ENCODE measurements at places on chromosomes 7 and 10.

GRCh38 chr10:119761106-119761505 lies 35.3 kb downstream of the INPP5F start:
- DNase-seq: no peak

DNA sequence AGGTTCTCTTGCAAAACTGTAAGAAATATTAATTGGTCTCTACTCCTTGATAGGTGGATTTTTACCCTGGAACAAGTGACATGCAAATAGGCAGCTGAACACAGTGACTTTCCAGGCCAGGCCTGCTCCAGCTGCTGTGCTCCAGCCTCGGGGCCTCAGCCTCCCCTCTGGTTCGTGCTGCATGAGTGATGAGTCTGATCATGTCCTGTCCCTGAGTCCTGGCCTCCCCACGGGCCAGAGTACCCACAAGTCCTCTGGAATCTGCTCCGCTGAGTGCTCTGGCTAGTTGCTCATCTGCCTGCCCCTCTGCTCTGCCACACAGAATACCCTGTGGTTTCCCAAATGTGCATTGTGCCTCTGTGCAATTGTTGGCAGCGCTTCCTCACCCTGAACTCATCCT lies 80.1 kb upstream of the PDZD8 start:
- DNase-seq: no peak

DNA sequence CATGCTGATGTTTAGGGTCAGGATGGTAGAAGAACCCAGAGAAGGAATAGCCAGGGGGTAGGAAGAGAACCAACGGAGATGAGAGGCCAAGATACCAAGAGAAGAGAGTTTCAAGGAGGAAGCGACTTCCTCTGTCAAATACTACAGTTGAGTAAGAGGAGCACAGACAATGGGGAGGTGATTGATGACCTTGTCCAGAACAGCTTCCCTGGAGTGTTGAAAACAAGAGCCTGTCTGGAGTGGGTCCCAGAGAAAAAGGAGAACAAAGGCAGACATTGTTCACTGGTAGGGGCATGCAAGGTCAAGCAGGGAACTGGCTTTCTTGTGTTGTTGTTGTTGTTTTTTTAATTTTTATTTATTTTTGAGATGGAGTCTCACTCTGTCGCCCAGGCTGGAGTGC lies 9.6 kb upstream of the TRIM56 start:
- no peak for DNase-seq

DNA sequence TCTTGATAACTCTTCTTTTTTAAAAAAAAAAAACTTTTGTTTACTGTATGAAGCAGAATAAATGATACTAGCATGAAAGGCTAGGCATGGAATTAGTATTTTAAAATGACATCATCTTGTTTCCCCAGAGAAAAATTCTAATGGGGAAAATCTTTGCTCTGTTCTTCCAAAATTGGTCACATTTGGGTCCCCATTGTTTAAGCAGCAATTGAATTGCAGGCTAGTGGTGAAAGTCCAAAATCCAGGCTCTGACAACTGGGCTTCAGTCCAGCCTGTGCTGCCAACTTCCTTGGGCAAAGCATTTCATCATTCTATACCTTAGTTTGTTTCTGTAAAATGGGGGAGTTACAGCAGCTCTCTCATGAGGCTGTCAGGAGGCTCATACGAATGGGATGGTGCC lies 726.4 kb downstream of the KCNMA1 start:
- no peak for DNase-seq

DNA sequence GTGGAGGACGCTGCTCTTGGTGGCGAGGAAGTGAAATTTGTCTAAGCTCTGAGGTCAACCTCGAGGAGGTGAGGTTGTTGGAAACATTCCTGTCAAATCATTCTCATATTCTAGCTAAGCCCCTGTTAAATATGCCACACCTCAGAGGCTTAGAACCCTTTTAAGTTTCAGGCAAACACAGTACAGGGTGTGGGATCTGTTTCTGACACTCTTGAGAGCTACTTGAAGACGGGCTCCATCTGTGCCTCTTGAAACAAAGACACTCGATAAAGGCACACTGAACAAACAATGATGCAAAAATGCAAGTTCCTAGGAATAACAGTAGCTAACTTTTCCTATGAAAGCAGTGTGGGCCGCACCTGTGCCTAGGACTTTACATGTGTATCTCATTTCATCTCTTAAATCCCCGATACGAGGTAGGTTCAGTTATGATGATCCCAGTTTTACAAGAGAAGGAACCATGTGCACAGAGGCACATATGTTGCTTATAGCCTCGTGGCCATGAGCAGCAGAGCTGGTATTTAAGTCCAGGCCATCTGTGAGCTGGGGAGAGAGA lies 299.2 kb downstream of the CCDC3 start:
- DNase-seq: no peak

GRCh38 chr7:119397156-119397555 lies 875.8 kb upstream of the KCND2 start:
- no peak for DNase-seq

- DNase-seq: no peak
These were observed 6.3 kb downstream of the KLF6 start for GRCh38 chr10:3778692-3779157.

DNA sequence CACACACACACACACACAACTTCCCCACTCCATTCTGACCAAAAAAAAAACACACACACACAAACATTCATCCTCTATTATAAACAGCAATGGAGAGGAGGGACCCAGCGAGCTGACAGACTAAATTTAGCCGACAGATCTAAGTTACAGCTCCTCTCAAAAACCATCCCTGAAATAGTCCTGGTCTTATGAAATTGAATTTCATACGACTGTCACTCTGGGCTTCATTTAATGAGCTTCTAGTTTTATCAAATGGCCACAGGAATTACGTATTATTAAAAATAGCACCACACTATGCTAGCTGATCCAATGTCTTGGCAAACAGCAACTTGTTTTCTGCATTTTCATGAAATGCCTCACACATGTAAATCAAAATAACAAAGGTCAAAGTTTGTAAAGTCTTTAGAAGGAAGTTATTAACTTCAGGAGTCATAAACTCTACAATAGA lies 131.3 kb upstream of the ASAH2 start:
- DNase-seq: no peak

GRCh38 chr7:134784251-134785049 lies 5.0 kb downstream of the CALD1 start:
- no peak for DNase-seq

- no peak for DNase-seq
These were observed 82.2 kb upstream of the SEMA3E start for GRCh38 chr7:83731154-83731553.

GRCh38 chr7:155495440-155496248 lies 37.7 kb downstream of the EN2 start:
- DNase-seq: no peak

GRCh38 chr10:104329735-104330134 lies 8.5 kb downstream of the ITPRIP start:
- no peak for DNase-seq

DNA sequence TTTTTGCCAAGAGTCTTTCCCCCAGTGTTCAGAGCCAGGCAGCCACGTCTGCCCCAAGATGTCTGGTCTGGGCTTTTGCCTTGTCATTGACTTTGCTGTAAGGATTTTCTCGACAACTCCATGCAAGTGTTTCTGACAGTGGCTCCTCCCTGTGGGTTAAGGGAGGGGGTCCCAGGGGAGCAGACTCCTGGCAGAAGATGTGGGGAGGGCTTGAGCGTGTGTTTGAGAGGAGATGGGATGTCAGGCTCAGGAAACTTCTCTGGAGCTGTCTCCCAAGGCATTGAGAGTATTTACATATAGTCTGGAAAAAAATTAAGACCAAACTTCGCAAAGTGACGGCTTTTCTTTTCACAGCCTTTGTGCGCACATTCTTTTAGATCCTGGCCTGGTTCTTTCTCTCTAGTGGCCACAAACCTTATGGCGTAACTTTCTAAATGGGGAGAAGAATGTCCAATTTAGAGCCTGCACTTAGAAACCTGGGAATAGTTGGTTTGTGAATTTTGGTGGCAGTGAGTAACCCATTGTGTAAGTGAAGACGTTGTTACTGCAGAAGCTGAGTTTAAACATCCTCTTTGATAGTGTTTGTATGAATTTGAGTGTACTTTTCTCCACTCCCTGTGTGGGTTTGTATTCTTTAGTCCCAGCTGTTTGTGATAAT lies 201.5 kb downstream of the LRMDA start:
- no peak for DNase-seq

- no peak for DNase-seq
These were observed 118.1 kb upstream of the RHEB start for GRCh38 chr7:151637781-151638261.

- DNase-seq: peak; percentile 36
These were observed 37.6 kb downstream of the AKR1C4 start for GRCh38 chr10:5234106-5234860.

DNA sequence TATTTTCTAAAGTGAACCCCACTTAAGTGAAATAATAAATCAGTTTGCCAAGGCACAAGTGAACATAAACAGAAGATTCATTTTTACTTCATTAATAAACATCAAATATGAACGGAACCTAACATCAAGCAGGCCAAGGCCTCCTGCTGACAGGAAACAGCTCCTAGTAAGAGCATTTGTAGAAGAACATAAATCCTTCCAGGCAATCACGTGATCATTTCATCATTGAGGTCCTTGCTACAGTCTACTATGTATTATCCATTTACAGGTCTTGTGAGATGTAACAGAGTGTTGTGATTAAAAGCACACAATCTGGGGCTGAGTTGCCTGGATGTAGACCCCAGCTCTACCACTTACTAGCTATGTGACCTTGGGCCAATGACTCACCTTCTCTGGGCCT lies 70.6 kb downstream of the CALD1 start:
- no peak for DNase-seq

- DNase-seq: no peak
These were observed 8.8 kb downstream of the TNS3 start for GRCh38 chr7:47572939-47573757.

DNA sequence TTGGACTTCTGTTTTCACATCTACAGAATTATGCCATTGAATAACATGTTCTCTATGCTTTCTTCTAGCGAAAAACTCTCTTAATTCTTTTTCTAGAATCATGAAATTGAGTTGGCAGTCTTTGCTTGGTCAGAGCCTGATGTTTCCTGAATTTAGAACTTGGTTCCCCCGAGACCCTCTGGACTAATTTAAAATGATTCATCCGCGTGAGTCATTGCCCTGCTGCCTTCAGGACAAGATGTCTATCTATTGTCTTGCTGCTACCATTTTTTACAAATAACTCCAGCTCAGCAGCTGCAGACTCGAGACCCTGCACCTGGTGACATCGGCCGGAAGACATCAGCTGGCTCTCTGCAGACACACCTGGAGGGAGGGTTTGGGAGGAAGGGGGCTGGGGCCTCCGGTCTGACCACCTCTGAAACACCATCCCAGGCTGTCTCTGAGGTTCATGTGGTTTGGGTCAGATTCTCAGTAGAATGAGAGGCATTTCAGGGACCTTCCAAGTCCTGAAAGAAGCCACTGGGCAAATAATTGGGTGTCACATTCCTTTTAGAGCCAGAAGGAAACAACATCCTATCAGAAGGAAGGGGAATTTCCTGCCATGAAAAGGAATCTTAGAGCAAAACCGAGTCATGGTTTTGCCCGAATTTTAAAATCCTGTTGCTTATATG lies 20.9 kb upstream of the KLF6 start:
- peak; percentile 70 for DNase-seq

GRCh38 chr7:2168615-2169311 lies 64.0 kb downstream of the MAD1L1 start:
- no peak for DNase-seq

GRCh38 chr10:72552857-72553256 lies 73.0 kb downstream of the MICU1 start:
- DNase-seq: no peak

All from CD4-positive, alpha-beta T cell treated with Interferon gamma for 1 hour (primary cell).